GM04504 (cell line): ENCODE measurements at places on chromosomes 7 and 10.

DNA sequence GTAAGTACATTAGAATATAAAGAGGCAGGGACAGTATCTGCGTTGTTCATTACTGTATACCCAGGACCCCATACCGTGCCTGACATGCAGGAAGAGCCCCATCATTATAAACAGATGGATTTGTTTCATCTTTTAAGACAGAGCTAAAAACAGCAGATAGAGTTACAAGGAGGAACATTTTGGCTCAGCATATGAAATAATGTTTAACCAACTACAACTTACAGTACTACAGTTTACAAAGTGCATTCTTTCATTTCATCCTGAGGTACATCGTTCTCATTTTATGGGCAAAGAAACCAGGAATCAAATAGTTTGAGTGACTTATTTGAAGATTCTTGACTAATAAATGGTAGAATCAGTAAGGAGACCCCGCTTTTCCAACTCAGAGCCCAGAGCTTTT is 38.1 kb upstream of the AGBL3 start:
- DNase-seq, result no peak

GRCh38 chr7:2795906-2796305 is 48.2 kb downstream of the GNA12 start:
- no peak for DNase-seq

GRCh38 chr10:73785721-73786511 is 510 bp downstream of the ZSWIM8 start:
- peak; percentile 27 for DNase-seq

DNA sequence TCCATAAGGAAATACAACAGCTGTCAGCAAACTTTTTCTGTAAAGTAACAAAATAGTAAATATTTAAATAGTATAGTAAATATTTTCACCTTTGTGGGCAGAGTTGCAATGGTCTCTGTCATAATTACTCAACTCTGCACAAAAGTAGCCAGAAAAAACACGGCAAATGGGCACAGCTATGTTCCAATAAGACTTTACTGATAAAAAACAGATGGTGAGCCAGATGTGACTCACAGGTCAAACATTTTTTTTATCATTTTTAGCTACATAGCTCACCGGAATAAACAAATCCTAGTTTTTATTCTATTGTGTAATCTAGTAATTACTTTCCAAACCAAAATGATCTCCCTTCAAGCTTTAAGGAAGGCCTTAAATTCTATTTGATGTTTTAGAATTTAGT is 55.3 kb downstream of the NCAPG2 start:
- peak; percentile 86 for DNase-seq

GRCh38 chr10:102757323-102757722 is 13.6 kb downstream of the WBP1L start:
- DNase-seq, result no peak

DNA sequence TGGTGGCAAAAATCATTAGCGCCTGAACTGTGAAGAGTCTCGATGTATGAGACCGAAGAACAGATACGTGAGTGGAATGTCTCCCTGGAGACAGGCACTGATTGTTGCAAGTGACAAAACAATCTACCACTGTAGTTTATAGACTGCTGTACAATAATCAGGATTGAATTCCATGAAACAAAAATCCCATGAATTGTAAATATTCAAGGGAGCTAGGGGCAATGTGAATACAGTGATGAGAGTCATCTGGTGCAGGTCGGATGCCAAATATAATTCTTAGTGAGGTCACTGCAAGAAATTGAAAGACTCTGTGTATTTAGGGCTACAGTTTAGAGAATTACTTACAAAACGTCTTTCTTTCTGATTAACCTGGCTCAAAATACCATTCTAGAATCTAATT is 594.4 kb upstream of the VSTM2A start:
- no peak for DNase-seq

GRCh38 chr10:91038971-91039370 is 118.1 kb upstream of the ANKRD1 start:
- no peak for DNase-seq

DNA sequence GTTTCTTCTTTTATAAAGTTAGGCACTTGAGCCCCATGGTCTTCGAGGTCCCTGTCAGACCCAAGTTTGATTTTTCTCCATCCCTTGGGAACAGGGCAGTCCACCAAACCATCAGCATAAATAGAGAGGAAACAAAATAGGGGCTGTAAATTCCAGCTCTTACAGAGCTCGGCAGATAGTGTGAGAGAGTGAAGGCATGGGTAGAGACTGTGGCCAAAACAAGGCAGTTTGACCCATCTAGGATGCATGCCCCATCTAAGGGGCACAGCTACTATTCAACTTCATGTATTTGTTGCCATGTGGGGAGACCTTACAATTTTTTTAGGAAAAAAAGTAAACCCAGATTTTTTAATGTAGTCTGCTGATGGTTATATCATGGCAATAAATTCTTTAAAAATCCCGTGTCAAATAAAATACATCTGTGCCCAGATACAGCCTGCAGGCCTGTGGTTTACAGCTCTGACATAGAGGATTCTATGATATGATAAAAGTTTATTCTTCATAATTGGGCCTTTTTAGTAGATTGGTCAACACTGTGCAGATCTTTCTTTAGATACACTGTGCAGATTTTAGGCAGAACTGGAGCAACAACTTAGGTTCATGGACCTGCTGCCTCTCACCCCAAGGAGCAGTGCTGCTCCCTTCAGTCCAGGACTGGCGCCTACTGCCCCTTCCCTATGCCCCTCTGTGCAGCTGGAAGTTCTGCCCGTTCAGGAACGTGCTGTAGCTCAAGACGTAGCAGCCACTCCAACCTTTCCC is 5.3 kb downstream of the PPP1R3C start:
- DNase-seq, result no peak

GRCh38 chr10:58431903-58432302 is 46.7 kb downstream of the TFAM start:
- no peak for DNase-seq

DNA sequence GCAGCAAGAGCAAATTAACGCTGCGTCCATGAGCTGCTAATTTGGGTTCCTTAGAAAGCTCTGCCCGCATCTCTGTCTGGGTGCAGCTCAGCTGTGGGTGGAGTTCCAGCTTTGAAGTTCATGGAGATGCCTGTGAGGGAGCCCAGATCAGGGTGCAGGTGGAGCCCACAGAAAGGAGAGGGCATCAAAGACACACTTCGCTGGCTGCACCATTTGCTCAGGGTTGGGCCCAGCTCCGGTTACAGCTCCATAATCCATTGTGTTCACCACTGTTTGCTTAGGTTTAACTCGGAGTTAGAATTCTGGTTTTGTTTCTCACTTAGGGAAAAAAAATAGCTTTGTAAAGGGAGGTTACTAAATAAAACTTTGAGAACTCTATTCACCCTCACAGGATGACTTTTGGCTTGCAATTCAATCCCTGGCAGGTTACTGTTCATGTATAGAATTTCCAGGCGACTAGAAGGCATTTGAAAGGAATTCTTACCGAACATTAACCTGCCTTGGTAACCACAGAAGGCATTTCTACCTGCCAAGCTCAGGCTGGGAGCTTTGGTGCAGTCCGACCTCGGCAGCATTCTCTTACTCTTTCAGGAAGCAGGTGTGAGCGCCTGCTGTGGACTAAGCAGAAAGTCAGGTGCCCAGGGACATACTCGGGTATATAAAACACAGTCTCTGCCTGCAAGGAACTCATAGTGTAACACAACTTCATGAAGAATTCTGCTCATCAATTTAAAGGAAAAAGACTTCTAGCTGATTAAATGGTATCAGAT is 179.5 kb upstream of the RNF32 start:
- no peak for DNase-seq

- DNase-seq, result no peak
Observed at GRCh38 chr10:17286562-17287550, 58.8 kb downstream of the VIM start.

GRCh38 chr7:121023194-121023593 is 34.7 kb downstream of the CPED1 start:
- no peak for DNase-seq

- DNase-seq, result no peak
Observed at GRCh38 chr7:107610323-107610722, 30.3 kb downstream of the BCAP29 start.

GRCh38 chr10:125016123-125016522 is 74.2 kb downstream of the ZRANB1 start:
- no peak for DNase-seq

DNA sequence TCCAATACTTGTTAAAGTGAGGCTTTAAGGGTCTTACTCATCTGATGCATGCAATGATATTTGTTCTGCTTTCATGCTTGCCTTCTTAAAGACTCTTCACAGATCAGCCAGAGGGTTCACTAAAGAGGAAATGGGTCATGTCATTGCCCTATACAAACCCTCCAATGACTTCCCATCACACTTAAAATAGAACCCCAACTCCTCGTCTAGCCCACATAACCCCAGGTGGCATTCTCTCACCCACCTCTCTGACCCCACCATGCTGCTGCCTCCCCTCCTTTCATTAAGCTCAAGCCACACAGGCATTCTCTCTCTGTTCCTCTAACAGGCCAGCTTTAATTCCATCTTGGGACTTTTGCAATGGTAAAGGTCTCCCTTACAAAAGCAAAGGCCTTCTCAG is 253.6 kb downstream of the GRID1 start:
- no peak for DNase-seq

GRCh38 chr10:43197834-43198681 is 59.8 kb downstream of the CSGALNACT2 start:
- DNase-seq, result no peak

DNA sequence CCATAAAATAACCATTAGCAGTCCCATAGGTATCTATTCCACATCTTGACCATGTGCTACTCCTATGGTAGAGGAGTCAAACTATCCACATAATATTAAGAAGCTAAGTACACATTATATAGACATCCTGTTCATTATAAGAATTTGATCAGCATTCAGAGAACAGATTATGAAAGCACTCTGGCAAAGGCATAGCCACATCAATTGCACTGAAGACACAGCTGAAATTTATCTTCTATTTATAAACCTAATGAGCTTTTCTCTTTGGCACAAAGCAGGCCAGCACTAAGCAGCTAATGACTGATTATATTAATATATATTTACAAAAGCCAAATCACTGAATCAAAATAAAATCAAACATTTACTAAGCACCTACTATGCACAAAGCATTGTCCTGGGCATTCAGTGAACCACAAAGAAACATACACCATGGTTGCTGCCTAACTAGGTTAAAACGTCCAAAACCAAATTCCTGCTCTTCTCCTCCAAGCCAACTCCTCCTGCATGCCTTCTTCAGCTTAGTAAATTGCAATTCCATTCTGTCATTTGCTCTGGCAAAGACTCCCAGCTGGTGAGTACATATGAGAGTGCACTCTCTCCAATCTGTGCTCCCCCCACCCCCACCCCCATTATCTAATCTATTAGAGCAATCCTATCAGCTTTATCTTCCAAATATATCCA is 122.6 kb upstream of the ASAH2 start:
- peak; percentile 17 for DNase-seq

- DNase-seq, result no peak
Observed at GRCh38 chr7:148800677-148801076, 83.4 kb downstream of the EZH2 start.

DNA sequence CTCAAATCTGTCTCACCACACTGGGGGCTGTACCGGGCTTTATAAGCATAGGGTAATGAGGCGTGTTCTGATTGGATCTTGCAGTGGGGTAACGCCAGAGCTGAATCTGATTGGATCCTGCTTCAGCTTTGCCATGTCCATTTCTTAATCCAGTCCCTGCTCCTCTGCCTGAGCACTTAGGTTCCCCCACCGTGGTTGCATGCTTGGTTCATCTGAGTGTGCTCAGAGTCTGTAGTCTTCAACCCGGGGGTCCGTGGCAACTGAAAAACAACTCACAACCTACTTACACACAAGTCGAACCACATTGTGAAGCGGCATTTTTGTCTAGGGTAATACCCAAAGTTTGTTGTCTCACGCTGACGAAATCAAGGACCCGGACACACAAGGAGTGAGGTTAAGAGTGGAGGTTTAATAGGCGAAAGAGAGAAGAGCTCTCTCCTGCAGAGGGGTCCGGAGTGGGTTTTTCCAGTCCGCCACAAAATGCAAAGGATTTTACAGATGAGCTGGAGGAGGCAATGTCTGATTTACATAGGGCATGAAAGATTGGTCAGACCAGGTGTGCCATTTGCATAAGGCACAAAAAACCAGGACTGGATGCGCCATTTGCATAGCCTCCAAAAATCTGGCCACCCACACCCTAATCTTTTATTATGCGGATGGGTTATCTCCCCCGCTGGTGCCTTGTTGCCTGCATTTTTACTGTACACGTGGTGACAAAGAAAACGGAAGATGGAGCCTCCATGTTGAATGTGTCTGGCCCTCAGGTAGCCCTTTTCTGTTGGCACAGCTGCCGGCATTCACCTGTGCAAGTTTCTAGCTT is 641.8 kb upstream of the FOXK1 start:
- no peak for DNase-seq

DNA sequence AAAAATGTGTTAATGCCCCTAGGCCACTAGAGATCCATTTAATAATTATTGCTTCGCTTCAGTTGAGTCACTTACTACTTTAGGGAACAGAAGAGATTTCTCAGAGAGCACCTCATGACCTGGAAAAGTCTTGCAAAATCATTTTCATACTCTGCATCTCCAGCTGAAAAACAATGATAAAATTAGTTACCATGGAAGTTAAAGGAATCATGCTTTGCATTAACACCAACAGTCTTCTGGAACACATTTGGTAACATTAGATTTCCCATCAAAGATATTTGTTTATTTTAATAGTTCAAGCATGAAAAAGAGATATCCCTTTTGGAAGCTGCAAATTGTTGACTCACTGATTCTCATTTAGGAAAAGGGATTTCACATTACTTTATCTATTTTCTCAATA is 1.8 kb upstream of the STEAP2 start:
- no peak for DNase-seq
